ENCODE measurements at places on chromosomes 16 and 17.

DNA sequence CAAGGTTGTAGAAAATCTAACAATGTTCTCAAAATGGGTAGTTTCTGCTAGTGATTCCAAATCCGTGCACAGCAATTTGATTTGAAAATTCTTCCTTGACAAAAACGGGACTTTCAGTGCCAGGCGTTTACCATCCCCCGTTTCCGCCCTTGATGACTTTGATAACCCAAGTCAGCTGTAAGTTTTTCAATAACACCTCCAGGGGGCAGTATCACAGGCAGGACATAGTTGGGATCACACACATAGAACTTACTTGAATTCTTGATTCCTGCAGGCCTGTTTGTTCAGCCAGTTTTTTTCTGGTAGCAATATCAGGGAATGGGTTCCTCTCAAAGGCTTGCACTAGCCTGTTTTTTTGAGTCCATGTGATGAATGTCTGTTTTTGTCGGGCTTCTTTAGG is 5.6 kb downstream of the DUXB start:
- DNase-seq: no peak

- peak; percentile 16 for DNase-seq
Measured at GRCh38 chr17:28643983-28644786, 773 bp downstream of the BLTP2 start.

DNA sequence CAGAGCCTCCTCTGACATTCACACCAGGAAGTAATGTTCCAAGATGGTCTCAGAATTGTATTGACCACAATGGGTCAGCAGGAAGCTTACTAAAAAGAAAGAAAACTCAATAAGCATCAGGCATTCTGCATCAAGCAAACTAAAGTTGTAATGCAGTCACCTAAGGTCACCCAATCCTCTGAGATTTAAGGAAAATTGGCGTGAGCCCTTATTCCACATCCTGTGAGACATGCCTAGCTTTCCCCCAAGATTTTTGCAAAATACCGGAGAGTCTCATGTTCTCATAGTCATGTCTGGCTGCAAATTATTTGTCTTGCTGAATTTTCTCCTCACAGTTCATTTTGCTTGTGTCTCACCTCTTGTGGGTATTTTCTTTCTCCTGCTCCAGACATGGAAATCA is 417.1 kb upstream of the SOX9 start:
- DNase-seq: no peak

DNA sequence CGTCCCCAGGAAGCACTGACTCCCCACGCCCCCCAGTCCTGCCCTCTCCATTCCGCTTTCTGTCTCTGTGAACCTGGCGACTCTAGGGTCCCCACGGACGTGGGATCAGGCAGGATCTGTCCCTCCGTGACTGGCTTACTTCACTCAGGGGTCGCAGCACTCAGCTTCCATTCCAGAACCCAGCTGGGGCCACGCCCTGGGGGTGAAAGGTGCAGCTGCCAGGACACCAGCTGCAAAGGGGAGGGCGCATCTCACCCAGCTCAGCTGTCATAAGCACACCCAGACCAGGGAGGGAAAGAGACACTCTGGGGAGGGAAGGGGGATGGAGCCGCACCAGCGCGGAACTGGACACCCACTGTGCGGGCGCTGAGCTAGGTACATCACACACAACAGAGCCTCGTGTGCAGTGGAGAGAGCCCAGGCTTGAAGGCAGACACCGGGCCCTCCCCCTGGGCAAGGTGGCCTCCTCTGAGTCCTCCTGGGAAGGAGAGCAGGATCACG is 18.5 kb upstream of the HEXD start:
- DNase-seq: no peak

GRCh38 chr16:89094252-89094879 is 714 bp downstream of the ACSF3 start:
- no peak for DNase-seq

DNA sequence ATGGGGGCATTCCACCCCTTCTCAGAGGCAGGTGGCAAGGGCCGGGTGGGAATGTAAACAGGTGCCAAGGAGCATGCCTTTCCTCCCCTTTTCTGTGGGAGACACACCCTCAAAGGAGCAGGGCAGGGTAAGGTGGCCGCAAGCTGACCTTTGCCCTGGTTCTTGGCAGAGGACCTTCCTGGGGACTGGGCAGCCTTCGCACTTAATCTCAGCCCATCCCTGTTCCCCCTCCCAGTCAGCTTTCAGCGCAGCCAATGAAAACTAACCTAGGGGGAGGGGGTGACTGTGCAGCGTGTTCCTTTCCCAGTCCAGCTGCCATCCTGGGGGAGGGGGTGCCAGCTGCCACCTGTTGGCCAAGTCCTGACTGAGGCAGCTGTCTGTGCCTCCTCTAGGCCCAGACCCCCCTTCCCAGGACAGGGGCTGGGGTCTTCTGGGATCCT is 2.8 kb downstream of the TRAF4 start:
- peak; percentile 76 for DNase-seq

GRCh38 chr16:35752773-35753558 is 2293.6 kb downstream of the TP53TG3F start:
- no peak for DNase-seq

DNA sequence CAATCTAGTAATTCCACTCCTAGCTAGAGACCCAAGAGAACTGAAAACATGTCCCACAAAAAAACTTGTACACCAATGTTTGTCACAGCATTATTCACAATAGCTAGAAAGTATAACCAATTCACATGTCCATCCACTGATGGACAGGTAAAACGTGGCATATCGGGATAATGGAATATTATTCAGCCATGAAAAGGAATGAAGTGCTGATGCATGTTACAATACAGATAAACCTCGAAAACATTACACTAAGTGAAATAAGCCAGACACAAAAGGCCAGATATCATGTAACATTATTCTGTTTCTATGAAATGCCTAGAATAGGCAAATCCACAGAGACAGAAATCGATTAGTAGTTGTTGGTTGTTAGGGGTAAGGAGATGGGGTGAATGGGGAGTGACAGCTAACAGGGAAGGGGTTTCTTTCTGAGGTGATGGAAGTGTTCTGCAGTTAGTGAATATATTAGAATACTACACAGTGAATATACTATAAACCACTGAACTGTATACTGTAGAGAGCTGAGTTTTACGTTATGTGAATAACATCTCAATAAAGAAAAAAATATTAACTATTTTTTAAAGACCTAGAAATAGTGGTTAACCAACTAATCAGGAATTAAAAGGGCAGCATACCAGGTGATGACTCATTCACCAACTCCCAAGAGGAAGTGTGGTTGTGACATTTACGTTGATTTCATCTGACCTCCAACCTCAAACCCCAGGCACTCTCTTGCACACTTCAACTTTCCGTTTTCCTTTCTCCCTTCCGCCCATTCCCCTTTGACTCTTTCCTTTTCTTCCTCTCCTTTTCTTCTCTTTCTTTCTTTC is 48.6 kb downstream of the GAS7 start:
- no peak for DNase-seq

DNA sequence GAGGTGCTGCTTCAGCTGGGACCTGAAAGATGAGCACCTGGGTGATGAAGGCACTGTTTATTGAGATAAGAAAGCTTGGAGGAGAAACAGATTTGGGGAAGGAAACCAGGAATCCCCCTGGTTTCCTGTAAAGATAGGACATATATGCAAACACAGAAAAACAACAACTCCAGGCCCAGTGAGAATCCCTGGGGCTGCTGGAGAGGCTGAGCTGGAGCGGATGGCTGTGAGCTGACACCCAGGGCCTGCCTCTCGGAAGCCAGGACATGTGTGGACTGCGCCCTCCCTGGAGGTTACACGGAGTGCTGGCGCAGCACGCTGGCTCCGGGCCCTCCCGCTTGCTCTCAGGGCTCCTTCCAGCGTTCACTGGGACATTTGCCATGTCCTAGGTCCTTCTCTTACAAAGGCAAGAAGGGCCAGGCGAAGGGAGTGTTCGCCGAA is 57.5 kb downstream of the CYB5B start:
- DNase-seq: peak; percentile 71

DNA sequence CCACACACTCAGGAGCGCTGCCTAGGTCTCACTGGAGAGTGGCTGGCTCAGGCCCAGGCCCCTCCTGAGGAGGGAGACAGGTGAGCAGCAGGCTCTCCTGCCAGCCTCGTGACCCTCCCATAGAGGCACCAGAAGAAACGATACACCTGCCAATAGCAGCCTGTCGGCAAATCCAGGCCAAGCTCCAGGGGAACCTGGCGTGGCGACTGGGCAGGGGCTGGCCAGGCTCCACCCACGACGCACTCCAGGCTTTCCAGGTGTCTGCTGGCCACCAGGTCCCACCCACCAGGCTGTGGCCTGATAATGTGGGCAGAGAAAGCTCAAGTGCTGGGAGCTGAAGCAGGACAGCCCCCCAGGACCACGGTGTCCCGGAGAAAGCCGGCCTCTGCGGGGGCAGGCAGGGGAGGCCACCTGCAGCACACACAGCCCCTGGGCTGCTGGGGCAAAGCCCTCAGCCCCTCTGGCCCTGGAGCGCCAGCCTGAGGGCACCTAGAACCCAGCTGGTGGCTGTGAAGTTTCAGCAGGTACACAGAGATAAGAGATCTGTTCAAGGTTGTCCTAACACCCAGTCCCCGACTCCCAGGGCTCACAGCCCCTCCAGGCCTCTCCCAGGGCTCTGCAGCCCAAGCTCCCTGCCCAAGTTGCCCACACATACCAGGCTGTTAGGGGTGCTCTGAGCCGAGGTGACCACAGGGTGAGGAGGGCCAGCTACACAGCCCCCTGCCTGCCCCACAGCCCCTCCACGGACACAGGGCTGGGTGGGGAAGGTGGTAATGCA is 2.4 kb downstream of the PGAP6 start:
- peak; percentile 96 for DNase-seq

DNA sequence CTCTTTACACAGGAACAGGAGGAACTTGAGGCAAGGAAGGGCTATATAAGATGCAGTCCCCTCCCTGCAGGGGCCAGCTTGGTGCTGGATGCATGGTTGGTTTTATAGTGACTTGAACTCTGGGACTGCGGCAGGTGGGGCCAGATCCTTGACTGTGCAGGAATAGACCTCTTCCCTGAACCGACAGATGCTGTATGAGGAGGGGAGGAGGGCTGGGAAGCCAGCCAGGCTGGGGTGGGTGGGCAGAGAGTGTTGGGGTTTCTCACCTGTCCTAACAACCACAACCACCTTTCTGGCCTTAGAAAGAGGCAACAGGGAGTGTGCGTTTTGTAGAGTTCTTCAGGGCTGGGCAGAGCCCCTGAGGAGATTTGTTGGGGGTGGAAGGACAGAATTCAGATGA is 798.1 kb downstream of the KCNJ18 start:
- DNase-seq: no peak

DNA sequence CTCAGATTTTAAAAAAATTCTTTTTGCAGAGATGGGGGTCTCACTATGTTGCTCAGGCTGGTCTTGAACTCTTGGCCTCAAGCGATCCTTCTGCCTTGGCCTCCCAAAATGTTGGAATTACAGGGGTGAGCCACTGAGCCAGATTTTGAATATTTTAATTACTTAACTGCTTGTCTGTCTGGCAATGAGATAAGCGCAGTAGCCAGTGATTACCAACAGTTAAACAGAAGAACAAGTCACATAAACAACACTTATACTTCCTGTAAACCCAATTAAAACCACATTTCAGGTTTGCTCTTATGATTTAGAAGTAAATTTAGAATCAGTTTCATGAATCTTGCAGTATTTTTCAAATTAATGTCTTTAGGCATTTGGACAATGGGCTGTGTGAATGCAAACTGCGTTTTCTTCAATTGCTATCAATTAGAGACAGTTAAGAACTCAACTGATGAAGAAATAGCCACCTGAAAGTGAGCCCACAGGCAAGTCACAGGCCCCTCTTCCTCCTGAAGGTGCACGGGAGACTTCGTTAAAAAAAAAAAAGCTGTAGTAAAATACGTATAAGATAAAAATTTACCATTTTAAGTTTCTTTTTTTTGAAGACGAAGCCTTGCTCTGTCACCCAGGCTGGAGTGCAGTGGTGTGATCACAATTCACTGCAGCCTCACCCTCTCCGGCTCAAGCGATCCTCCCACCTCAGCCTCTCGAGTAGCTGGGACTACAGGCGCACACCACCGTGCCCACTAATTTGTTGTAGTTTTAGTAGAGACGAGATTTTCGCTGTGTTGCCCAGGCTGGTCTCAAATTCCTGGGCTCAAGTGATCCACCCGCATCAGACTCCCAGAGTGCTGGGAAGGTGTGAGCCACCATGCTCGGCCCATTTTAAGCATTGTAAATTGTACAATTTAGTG is 73.0 kb downstream of the PITPNC1 start:
- no peak for DNase-seq

DNA sequence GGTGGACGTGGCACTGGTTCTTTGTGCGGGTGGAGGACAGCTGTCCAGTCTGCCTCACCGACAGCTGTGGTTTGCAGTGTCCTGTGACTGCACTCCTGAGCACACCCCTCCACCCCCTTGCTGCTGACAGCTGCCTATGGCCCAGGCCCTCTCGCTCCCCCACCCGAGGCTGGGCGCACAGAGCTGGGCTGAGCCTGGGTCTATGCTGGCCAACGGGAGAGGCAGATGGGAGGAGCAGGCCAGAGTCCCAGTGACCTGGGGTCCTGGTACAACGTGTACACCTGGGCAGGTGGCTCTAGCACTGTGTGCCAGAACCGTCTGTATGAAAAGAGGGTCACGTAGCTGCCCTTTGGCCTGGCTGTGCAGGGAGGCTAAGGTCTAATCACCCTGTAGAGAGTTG is 30.5 kb downstream of the BAIAP2 start:
- no peak for DNase-seq

DNA sequence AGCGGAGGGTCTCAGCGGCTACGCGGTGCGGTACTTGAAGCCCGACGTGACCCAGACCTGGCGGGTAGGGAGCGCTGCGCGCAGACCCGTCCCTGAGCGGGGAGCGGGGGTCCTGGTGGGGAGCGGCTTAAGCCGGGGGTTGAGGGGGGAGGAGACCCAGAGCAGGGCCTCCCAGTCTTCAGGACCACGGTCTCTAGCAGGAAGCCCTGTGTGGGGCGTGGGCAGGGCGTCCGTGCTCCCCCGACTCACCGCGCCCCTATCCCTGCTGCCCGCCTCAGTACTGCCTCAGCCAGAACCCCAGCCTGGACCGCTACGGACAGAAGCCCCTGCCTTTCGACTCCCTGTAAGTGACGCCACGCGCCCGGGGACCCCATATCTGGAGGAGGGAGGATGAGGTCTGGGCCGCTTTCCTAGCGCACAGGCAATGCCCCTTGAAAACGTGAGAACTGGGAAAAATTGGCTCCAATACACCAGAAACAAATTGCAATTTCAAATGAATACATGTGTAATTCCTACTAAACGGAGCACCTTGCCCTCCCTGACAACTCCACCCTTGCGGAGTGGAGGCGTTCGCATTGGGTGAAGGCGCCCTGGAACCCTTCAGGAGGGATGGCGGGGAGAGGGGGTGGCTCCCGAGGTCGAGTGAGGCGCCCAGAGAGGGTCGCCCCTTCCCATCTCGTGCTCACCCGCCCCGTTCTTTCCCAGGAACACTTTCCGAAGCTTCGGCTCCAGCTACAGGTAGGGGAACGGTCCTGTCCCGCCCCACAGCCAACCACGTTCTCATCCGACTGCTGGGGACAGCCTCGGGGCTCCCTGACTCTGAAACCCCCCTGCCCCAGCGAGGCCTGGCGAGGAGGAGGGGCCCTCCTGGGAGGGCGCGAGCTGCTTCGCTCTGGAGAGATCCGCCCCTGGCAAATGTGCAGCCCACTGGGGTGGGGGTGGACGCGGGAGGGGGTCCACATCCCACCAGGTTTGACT is 14.6 kb upstream of the CNGB1 start:
- DNase-seq: no peak

Data from DMS79 treated with DMSO at 0.1 percent for 48 hours (cell line).